Cerebellar nuclear complex (tissue), 1 donor: ENCODE measurements at places on chromosomes 2 and 18.

- no peak for DNase-seq
These were observed 237.6 kb downstream of the TFCP2L1 start for GRCh38 chr2:121047383-121047782.

DNA sequence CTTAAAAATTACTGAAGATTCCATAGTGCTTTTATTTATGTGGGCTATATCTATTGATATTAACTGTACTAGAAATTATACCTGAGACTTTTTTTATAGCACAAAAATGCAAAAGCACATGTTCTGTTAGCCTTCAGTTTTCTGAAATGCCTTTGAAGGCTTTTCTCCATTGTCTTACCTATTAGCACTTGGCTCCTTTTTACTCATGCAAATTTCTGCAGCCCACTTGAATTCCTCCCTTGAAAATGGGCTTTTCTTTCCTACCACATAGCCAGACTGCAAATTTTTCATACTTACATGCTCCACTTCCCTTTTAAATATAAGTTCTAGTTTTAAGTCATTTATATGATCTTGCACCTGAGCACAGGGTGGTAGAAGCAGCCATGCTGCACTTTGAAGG lies 453.0 kb upstream of the TRIB2 start:
- no peak for DNase-seq

GRCh38 chr2:230090967-230091366 lies 22.2 kb upstream of the SLC16A14 start:
- DNase-seq: no peak

GRCh38 chr2:113376913-113377445 lies 60.5 kb upstream of the ZNG1B start:
- no peak for DNase-seq

GRCh38 chr18:58143386-58143785 lies 99.4 kb downstream of the NEDD4L start:
- DNase-seq: no peak

- DNase-seq: no peak
These were observed 43.8 kb upstream of the SCN9A start for GRCh38 chr2:166419616-166419934.

DNA sequence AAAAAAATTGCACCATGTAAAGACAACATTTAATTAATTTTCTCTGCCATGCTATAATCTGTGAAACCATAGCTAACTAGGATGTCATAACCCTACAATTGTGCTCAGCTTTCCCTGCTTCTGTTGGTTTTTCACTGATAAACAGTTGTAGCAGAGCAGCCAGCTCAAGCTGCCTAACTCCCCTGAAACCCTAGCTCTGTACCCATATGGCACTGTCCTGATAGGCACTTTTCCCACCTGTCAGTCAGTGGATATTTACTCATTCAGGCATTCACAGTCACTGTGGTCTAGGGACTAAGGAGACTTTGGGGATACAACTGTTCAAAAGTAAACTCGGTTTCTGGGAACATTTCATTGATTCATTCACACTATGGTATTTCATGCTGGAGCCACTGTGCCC lies 407.0 kb downstream of the DSEL start:
- no peak for DNase-seq

- DNase-seq: no peak
These were observed 93.3 kb downstream of the ICA1L start for GRCh38 chr2:202778217-202778616.

DNA sequence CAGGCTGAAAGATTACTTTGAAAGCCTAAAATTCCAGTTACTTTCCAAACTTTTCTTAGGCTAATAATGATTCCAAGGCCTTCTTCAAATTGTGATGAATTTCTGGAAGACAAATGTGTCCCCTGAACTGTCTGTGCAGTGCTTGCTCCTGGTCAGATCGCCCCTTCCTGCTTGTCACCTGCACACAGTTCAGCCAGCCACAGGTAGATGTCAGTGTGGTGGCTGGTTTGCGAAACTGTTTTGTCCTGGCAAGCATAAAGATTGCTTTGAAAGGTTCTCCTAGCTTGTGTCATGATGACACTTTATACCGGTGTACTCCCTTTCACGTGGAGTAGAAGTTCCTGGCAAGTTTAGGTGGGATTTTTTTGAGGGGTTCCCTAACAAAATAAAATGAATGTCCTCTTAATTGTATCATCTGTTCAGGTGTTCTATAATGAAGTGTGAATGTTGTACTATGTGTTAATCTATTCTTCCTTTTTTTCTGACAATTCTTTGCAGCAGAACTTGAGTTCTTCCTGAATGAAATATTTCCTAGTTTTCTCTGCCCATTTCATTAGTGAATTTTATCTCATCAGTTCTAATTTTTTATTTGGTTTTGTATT lies 298.8 kb downstream of the ZNF407 start:
- DNase-seq: no peak

GRCh38 chr2:175579646-175580045 lies 398.1 kb upstream of the ATP5MC3 start:
- DNase-seq: no peak

DNA sequence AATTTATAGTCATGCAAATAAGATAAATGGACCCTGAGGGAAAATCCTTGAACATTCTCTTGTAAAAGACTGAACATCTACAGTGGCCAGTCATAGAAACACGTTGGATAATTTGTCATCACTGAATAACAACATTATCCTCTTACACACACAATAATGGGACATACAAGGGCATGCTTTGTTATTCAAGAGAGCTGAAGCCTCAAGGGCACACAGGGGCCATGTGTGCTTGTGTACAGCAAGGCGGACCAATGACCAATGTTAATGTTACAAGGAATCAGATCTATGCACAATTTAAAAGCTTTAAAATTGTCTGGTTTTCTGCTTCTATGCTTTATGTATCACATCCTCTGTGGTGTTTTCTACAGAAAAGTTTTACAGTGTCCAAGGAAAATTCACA lies 23.7 kb downstream of the COL6A3 start:
- no peak for DNase-seq

GRCh38 chr2:130972410-130972809 lies 120.8 kb downstream of the FAM168B start:
- DNase-seq: no peak

GRCh38 chr2:157194097-157194688 lies 63.3 kb upstream of the GALNT5 start:
- DNase-seq: no peak

- no peak for DNase-seq
These were observed 11.6 kb downstream of the CD28 start for GRCh38 chr2:203718087-203718486.

- DNase-seq: no peak
These were observed 70.4 kb downstream of the TDRD15 start for GRCh38 chr2:21194147-21194546.

DNA sequence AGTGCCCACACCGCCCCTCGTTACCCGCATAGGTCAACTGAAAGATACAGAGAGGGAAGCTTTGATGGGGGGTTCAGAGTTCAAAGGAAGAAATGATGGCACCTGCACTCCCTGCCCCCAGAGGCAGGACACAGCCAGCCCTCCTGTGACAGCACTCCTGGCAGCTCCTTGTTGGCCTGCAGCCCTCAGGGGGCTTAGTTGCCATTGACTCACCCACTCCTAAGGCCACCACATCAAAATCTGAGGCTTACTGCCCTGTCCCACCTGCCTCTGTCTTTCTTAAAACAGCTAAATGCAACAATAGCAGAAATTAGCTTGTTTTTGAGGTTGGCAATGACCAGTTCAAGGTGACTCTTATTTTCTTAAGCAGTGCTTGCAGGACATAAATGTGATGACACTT lies 31.6 kb upstream of the SLC35F6 start:
- DNase-seq: no peak

- no peak for DNase-seq
These were observed 1390.5 kb upstream of the CELF4 start for GRCh38 chr18:38956068-38956467.

DNA sequence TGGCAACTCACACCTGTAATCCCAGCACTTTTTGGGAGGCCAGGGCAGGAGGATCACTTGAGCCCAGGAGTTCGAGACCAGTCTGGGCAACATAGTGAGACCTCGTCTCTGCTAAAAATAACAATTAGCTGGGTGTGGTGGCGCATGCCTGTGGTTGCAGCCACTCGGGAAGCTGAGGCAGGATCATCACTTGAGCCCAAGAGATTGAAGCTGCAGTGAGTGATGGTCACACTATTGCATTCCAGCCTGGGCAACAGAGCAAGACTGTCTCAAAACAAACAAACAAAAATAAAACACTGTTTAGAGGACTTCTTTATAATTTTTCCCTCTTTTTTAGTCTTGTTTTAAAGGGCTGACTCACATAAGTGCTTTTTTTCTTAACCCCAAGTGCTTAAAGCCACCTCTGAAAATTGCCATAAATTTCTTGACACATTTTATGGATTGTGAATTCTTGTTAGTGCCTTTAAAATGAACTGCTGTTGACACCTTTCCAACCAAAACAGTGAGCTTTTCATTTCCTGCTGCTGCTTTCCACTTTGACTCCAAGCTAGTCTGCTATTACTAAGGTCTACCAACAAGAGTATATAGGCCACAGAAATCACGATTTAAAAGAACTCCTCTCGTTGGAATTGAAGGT lies 41.7 kb downstream of the CYP20A1 start:
- no peak for DNase-seq

- DNase-seq: no peak
These were observed 20.1 kb upstream of the PTH2R start for GRCh38 chr2:208386541-208386940.

GRCh38 chr2:226673314-226673723 lies 126.3 kb downstream of the IRS1 start:
- no peak for DNase-seq

GRCh38 chr18:76448256-76449110 lies 46.6 kb downstream of the ZNF516 start:
- no peak for DNase-seq

DNA sequence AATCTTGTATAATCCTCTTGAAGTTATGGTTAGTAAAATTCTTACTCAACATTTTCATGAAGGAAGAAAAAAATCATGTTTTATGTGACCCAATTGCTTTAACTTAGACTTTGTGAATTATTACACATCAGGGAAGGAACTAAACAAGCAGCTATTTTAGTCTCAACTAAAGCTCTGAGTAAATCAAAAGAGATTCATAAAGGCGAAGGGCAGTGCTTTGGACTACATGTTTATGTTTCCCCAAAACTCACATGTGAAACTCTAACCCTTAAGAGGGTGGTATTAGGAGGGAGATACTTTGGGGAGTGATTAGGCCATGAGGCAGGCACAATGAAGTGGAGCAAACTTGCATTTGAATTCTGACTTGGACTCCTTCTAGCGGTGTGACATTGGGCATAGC lies 283.7 kb upstream of the POU3F3 start:
- no peak for DNase-seq

DNA sequence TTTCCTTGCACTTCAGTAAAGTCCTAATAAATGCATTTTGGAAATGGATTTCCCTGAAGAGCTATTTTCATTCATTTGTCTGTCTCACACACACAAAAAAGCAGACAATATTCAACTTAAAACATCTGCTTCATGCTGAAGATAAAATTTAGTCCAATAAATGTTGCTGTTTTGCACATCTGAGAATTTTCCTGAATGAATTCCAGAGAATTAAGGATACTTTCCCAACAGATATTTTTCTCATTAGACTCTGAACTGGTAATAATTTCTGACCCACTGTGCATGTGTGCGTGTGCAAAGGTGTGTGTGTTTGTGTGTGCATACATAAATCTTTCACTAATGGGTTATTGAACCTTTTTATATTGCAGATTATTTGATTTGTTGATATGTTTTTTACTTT lies 390.2 kb upstream of the TMEFF2 start:
- DNase-seq: no peak

DNA sequence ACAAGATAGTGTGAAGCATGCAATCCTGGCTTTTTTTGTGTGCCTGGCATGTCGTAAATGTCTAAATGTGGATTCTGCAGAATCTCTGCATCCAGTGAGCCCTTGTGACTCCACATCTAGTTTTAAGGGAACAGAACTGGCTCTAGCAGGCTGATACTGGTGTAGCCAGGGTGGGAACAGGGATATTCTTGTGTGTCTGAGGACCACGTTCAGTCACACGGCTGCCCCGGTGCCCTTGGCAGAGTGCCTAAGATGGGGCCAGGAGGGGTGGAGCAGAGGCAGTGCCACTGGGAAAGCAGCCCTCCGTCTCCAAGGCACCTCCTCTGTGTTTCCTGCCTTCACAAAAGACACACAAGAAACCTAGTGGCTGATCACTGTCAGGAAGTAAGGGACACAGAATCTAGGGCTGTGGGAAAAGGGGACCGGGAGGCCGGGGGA lies 91.5 kb upstream of the PARD3B start:
- no peak for DNase-seq

DNA sequence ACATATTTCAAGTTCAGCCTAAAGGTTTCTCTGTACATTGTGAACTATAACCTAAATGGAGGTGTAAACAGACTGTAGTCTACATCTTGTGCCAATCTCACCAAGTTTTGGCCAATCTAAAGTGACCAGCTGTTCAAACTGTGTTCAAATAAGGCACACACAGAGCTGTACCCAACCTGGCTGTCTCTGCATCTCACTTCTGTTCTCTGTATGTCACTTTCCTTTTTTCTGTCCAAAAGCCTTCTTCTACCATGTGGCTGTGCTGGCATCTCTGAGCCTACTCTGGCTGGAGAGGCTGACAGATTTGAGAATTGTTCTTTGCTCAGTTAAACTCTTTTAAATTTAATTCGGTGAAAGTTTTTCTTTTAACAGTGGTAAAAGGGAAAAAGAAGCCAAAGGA lies 817.9 kb downstream of the SOCS6 start:
- no peak for DNase-seq

DNA sequence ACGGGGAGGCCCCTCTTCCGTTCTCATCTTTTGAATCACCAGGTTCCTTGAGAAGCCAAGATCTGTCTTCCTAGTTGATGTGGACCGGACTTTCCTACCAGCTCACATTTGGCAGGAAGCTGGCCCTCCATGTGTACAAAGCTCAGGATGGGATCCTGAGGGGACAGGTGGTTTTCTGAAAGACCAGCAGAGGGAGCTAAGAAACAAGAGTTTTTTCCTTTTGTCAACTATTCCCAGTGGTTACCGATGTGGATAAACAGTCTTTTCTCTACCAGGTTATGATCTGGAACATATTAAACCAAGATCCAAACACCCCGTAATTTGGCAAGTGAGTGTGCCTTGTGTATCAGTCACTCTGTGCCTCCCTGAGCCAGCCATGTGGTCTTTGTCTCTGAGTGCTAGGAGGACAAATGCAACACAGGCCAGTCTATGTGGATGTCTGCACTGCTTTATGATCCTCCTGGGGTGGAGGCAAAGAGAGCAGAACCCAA lies 25.1 kb upstream of the ARHGAP25 start:
- no peak for DNase-seq
